ENCODE measurements at places on chromosomes 2 and 18.

DNA sequence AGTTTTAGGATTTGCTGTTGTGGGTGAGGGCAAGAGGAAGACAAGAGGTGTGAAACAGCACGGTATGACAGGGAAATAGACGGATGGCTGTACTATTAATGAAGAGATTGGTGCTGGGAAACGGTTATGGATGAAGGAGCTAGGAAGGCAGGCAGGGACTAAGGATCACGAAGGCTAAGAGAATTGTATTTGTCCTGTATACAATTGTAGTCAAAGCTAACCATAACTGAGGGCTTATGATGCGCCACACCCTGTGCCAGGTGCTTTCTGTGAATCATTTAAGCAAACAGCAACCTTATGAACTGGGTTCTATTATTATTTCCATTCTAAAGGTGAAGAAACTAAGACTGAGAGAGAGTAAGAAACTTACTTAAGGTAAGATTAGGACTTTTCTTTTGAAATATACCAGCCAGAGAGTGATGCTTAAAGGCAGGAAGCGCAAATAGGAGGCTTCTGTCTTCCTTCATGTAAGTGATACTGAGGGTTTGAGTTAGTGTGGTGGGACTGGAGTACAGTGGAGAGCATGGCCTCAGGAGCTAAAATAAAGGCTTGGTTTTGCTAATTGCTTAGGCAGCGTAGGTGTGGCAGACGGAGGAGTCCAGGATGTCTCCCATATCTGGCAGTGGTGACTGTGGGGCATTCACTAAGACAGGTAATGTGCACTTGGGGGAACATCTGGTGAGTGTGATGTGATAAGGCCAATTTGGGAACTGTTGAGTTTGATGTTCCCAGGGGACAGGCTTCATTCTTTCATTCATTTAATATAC, 85.8 kb downstream of the PLEKHM3 start:
- DNase-seq = no peak

DNA sequence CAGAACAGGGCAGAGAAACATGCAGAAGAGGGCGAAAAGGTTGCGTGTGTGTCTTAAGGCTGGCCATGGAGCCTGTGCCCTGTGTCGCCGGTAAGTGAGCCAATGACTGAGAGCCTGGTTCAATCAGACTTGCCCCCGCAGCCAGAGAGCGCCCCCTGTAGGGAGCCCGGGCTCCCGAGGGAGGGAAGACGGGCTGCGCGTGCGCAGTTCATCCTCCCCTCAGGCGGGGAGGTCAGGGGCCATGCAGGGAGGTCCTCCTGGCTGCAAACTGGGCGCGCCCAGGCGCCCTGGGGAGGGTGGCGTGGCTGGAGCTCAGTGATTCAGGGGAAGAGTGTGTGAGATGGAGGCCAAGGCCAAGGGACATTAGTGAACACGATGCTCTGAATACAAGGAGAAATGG, 276.6 kb downstream of the PHLPP1 start:
- DNase-seq = no peak

DNA sequence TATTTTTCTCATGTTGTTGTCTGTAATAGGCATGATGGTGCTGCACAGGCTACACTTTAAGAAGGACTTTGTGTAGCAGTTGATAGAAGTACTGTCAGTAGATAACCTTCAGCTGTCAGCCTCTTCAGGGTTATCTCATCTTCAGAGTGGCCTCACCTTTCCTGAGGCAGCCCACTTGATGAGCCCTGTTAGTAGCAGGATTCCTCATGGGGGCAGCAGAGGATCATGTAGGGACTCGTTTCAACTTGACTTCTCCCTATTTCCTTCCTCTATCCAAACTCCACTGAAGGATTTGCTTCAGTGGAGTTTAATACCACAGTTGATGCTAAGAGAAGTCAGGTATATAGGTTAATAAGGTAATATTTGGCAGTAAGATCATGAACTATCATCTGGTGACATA, 530.3 kb upstream of the FSIP2 start:
- no peak for DNase-seq

GRCh38 chr2:117257362-117257761, 557.1 kb upstream of the DDX18 start:
- DNase-seq = no peak

DNA sequence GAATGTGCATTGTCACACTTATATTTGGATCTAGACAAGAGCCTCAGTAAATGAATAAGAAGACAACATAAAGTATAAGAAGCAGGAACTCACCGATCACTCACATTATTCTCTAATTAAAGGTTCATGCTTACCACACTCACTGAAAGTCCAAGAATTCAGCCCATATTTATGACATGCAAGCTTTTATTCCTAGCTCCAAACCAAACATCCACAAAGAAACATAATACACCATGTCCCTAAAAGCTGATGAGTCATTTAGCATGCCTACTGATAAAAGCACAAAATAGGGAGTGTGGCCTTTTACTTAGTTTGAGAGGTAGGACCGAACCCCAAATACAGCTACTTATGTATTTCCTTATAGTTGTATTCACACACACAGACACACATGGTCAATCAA, 1094.6 kb upstream of the CDH2 start:
- DNase-seq = no peak

Measured in AG08395 (cell line).